Activated T-helper 1 cell treated with anti-CD3 and anti-CD28 coated beads, Interleukin-2, amount 50 U/mL, for 16 hours (primary cell): ENCODE measurements at places on chromosomes 3 and 15.

GRCh38 chr3:108062051-108062450 lies 28.8 kb downstream of the CD47 start:
- DNase-seq, result no peak

DNA sequence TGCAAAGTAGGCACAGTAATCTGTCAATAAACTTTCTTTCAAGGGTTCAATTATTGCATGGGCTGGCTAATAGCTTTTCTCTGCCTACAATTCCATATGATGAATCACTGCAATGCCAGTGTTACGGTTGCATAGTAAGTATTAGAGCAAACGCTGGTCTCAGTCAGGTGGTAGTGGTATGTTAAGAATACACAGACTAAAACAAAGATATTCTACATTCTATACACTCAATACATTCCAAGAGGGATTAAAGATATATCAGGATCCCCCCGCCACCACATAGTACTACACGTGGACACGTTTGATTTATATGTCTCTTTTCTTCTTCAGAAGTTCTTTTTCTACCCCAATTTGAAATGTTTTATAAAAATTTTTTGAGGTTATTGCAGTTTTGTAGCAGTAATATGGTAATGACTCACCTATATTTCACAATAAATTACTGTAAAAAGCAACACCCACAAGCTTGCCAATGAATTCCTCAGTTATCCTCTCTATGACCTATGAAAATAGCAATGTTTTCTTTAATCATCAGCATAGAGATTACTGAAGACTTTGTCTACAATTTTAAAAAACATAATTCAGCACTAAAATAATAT lies 68.2 kb downstream of the CD200R1L start:
- no peak for DNase-seq

DNA sequence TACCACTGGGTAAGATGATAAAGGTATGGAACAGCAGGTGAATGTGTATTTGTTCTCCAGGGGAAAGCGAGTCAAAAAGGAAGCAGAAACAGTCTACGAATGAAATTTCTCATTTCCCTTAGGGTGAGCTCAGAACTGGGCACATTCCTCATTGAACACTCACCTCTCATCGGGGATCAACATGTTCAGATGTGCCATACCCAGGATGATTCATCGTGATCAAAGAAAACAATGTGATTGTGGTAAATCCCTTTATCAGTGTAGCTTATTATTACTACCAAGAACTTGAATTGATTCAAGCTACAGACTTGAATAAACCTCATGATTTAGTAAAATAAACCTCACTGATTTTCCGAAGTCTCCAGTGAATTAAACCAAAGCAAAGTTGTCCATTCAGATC lies 72.1 kb downstream of the GJD2 start:
- DNase-seq, result no peak

GRCh38 chr3:52246264-52246620 lies 683 bp downstream of the PPM1M start:
- DNase-seq, result no peak

GRCh38 chr3:109059264-109059663 lies 58.7 kb downstream of the MORC1 start:
- no peak for DNase-seq

- no peak for DNase-seq
Observed at GRCh38 chr3:58059349-58060321, 51.4 kb downstream of the FLNB start.

GRCh38 chr3:150248888-150249681 lies 159.0 kb upstream of the TSC22D2 start:
- no peak for DNase-seq

DNA sequence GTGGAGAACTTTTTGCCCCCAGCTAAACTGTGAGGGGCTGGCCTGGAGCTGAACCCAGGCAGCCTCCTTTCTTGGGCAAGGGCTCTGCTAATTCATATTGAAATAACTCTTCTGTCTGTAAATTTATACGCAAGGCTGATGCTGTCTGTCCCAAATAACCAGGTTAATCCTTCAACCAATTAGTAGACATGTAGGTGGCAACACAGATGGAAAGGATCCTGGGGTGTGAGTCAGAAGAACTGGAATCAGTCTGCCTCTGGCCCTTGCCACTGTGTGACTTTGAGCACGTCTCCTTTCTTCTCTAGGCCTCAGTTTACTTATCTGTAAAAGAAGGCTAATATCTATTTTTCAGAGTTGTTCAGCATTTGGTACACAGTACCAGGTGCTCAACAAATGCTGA lies 48.3 kb upstream of the IREB2 start:
- no peak for DNase-seq

- no peak for DNase-seq
Observed at GRCh38 chr3:161351330-161351729, 20.0 kb downstream of the SPTSSB start.

DNA sequence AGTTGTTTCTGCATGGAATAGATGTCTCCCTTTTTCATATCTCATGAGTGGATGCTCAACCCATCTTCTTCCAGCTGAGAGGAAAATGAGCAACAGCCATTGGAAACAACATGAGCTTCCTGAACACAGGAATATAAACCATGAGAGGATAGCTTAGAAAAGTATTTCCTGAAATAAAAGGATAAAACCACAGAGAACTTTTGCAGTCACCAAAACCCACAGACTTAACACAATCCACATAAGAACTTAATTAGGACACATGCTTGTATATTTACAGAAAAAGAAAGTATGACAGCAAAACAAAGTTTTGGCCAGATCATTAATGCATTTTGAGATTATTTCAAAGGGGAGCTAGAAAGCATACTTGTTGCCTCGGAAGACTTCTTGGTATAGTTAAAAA lies 180.5 kb upstream of the RASGRP1 start:
- DNase-seq, result no peak

DNA sequence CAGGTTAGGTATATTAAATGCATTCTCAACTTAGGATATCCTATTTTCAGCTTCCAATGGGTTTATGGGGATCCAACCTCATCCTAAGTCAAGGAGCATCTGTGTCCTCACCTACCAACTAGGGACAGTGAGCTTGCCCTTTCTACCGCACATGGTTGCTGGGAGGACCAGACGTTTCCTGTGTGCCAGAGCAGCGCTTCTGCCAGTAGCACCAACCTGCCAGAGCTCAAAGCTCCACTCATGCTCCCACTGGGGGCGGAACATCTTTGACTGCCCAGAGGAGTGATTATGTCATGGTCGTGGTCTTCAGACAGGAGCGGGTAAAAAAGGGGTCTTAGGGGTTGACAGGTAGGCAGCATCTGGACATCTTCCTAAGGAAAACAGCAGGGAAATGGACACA lies 24.7 kb downstream of the XPC start:
- DNase-seq, result no peak

- no peak for DNase-seq
Observed at GRCh38 chr15:75921732-75922703, 18.3 kb downstream of the FBXO22 start.

DNA sequence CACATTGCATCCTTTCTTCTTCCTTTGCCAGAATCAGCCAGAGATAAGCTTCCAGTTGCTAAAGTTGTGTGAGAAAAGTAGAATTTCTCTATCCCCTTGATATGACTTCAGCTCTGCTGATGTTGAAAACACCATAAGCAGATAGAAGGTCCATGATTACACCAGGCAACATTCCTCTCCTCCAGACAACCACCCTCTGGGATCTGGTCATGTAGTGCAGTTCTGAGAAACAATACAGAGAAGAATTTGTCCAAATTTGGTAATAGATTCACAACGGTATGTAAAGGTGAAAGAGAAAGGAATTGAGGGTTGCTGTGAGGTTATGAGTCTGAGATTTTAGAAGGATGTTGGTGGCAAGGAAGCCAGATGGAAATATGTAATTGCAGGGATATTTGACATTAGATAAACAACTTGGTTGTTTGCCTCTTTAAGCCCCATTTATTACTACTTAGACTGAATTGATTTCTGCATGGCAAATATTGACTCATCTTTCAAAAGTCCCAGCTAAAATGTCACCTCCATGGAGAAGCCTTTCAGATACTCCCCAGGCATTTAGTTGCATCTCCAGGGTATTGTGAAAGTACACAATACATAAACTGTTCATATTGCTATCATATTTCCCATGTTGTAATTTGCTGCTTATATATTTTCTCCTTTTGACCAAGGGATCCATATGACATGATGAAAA lies 134.9 kb downstream of the GAP43 start:
- no peak for DNase-seq

DNA sequence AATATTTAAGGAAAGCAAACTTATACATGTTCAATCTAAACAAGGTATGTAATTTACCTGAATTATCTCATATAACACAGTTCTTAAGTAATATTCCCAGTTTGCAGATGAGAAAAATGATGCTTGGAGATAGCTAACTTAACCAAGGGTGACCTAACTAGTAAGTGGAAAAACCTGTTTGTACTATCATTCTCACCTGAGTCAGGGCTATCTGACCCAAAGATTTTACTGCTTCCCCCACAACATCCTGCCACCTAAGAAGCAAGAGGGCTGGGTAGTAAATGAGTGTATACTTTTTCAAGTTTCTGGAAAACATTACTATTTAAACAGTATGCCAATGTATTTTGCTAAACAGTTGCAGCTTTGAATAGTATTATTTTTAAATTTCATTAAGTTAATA lies 10.6 kb downstream of the TP63 start:
- no peak for DNase-seq

DNA sequence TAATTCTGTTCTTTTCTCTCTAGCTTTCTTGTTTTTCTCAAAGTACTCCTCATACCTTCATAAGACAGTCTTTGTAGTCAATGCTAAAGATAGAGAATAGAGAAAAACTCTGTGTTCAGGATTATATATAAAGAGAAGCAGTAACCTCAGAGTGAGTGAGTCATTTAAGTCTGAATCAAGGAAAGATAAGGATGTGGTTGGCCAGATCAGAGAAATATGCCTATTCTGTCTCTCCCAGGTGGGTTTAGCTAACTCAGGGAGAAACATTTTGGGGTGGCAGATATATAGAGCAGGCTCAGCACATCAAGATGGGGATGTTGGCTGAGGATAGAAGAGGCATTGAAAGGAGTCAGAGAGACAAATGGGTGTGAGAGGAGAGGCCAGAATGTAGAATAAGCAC lies 31.4 kb downstream of the GTF2E1 start:
- no peak for DNase-seq

DNA sequence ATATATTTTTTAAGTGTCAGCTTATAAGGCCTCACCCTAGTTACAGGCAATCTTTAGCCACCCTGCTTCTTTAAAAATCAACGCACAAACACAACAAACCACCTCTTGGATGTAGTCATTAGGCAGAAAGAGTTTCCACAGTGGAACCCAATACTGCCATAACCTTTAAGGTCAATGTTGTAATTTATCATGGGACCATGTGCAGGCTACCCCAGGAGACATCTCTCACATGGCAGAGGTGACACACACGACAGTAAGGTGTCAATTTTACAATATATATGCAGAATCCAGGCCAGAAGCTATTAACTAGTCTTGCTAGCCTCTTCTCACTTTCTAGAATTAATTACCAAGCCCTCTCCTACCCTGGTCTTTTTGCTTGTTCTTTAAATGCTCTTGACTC lies 336.5 kb downstream of the MAGI1 start:
- no peak for DNase-seq

- DNase-seq, result no peak
Observed at GRCh38 chr3:66667263-66667662, 166.4 kb upstream of the LRIG1 start.

DNA sequence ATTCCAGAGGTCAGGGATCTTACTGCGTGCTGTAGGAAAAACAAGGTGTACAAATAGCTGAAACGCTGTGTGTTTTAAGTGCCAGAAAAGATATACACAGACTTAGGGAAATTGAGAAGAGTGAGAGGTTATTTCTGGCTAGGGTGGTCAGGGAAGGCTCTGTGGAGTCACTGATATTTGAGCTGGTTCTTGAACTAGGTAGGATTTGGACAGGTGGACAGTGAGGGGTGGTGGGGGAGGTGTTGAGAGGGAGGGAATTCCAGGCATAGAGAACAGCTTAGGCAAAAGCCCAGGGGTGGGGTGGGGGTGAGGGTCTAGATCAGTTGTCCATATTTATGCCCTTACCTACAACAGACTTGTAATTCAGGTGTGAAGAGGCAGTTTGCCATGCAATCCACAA lies 7.0 kb downstream of the SEMA6D start:
- DNase-seq, result no peak

GRCh38 chr3:185737020-185737419 lies 87.8 kb downstream of the IGF2BP2 start:
- no peak for DNase-seq

- no peak for DNase-seq
Observed at GRCh38 chr3:145209561-145209960, 951.4 kb downstream of the PLOD2 start.

DNA sequence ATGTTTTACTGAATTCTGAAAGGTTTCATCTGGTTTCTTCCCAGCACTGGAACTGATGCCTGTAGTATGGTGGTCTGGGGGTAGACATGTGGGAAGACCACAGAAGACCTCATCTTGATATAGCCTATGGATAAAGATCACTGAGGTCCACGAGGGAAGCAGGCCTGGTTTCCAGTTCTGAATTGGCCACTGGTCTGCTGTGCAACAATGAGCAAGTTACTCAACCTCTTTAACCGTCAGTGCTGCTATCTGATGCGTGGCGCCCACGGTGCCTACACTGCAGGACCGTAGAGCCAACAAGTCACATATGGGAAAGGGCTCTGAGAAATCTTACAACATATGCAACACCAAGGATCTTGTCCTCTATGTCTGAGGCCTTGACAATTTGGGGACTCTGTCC lies 13.3 kb downstream of the TLE3 start:
- no peak for DNase-seq

DNA sequence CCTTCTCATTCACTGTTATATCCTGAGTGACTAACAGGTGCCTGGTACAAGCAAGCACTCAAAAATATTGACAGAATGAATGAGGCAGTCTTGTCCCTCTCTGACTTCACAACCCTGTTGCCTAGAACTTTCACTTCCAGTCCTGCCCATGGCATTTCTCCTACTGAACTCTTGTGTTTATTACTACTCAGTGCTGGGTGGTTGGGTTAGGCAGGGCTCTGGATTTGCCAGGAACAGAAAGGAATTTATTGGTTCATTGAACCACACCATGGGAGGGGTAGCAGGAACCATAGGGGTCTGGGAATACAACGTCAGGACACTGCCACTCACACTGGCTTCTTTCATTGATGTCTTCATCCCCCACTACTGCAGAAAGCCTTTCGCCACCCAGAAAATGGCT lies 41.9 kb upstream of the SEMA4B start:
- no peak for DNase-seq

- DNase-seq, result no peak
Observed at GRCh38 chr3:175743733-175744400, 884.7 kb downstream of the NAALADL2 start.

- no peak for DNase-seq
Observed at GRCh38 chr3:25056036-25056755, 371.9 kb upstream of the RARB start.

- no peak for DNase-seq
Observed at GRCh38 chr15:96801576-96802150, 471.2 kb downstream of the NR2F2 start.

DNA sequence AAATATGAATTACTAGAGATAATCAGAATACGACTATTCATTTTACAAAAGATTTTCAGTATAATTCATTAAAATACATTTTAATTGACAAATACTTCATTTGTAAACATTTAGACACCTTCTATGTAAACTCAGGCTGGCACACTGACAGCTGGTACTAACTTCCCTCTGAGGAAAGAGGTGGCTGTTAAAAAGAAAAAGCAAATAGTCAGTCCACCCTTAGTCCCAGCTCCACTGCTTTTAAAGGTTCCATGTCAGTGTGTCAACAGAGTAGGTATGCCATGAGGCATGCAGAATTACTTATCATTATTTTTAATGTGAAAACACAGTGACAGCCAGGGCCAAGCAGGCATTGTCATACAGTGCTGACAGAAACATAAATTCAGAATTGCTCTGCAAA lies 16.1 kb downstream of the TM6SF1 start:
- DNase-seq, result no peak
